Amniotic epithelial cell (primary cell): ENCODE measurements at places on chromosomes 12 and 14.
A peak's percentile ranks its signal among the peaks of the same experiment; 100 is the strongest.

- no peak for DNase-seq
Measured at GRCh38 chr14:61154641-61155040, 126.5 kb downstream of the TMEM30B start.

GRCh38 chr14:68198713-68199495, 379.3 kb downstream of the RAD51B start:
- no peak for DNase-seq

GRCh38 chr12:58313091-58313855, 371.9 kb downstream of the ATP23 start:
- DNase-seq: peak; percentile 94

- peak; percentile 16 for DNase-seq
Measured at GRCh38 chr12:19398376-19399363, 40.6 kb upstream of the AEBP2 start.

GRCh38 chr12:77980782-77981181, 150.1 kb downstream of the NAV3 start:
- DNase-seq: peak; percentile 65

DNA sequence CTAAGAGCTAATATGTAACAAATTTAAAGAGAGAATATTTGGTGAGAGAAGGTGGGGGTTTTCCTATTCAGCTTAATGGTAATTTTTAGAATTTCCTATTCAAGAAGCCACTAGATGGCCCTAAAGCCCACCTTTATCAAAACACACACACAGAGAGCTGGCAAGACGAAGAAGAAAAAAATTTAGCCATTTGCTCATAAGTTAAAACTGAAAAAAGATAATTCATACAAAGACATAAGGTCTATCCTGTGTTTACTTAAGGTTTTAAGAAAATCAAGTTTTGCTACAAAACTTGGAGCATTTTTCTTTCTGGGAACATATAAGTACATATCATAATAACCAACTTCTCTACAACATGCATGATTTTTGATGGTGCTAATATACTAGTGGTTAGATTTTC, 46.8 kb upstream of the PCED1B start:
- DNase-seq: peak; percentile 78

DNA sequence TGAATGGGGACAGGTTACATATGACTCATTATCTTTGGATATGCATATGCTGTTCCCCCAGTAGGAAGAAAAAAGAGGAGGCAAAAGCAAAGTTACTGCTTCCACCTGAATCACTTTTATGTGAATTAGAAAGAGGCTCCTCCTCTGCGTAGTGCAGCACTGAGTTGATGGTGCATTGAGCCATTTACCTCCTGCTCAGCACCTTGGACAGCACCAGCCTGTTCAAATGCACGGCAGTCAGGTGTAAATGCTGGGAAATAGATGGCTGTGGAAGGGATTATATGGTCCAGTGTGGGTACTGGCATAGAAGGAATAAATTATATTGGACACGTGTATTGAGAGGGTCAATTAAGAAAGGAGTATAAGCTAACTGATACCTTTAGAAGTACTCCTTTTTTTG, 541.9 kb upstream of the SEL1L start:
- peak; percentile 2 for DNase-seq

- no peak for DNase-seq
Measured at GRCh38 chr14:105072892-105073719, 7.9 kb upstream of the GPR132 start.

GRCh38 chr12:57347284-57347683, 83.6 kb downstream of the R3HDM2 start:
- no peak for DNase-seq

- no peak for DNase-seq
Measured at GRCh38 chr12:28552251-28552970, 362.2 kb downstream of the CCDC91 start.

DNA sequence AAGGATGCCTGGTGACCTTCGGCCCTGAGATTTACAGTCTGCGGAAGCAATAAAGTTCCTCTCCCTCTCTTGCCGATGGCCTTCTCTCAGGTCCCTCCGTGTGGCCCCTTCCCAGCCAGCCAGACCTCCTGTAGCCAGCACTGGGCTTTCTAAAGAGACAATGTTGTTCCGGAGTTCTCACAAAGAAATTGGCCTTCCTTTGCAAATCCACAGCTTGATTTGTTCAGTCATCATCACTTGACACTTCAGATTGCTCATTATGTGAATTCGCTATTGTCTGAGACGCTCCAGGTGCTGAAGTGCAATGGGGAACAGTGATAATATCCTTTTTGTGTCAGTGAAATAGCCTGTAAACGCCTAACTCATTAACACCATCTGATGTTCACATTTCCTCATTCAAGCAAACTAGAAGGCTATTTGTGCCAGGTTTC, 43.7 kb upstream of the GPHB5 start:
- no peak for DNase-seq

DNA sequence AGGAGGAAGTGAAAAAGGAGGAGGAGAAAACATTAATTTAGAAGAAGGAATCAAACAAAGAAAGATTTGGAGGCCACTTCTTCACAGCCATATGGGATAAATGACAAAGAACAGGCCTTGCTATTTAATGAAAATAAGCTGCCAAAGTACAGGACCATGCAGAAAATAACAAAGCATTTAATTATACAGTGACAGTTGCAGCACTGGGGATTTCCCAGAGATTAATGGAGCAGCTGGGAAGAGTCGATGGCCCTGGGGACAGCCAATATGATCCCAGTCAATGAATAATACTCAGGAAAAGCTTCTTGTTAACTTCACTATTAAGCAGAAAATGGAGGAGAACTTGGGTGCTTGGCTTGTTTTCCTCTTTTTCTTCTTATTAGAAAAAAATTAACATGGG, 34.6 kb downstream of the RERG start:
- DNase-seq: no peak
